ENCODE measurements at places on chromosomes 11 and 22.

DNA sequence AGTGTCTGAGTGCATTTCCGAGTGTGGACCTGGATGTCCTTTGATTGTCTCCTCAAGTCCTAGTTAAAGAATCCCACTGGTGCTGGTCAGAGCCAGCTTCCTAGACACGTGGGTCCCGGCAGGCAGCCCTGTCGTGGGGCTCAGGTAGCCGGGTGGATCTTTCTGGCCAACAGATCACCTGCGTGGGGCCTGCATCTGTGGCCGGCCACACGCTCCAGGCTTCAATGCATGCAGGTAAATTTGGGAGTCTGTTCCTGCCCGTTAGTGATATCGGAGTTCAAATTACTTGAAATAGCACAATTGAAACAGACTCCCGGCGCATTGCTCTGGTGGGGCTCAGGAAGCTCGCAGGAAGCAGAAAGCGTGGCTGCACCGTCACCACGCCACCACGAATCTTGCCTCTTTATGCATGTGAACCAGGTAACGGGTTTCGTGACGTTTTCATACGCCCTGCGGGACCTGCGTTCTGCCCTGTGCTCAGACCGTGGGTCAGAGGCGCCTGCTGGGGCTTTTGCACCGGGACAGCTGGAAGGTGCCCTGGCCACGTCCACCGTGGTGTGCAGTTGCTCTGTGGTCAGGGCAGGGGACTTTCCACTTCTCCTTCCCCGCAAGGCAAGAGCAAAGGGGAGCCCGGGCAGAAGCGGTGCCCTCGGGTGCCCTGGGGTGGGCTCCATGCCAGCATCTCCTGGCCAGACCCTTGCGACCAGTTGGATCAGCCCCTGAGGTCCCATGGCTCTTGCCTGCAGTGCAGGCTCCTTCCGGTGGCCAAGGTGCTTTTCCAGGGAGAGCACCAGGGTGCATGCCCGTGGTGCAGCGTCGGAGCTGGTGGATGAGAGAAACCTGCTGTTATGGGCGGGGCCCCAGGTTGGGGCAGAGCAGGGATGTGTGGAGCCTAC, 803.5 kb downstream of the BRD1 start:
- no peak for DNase-seq

DNA sequence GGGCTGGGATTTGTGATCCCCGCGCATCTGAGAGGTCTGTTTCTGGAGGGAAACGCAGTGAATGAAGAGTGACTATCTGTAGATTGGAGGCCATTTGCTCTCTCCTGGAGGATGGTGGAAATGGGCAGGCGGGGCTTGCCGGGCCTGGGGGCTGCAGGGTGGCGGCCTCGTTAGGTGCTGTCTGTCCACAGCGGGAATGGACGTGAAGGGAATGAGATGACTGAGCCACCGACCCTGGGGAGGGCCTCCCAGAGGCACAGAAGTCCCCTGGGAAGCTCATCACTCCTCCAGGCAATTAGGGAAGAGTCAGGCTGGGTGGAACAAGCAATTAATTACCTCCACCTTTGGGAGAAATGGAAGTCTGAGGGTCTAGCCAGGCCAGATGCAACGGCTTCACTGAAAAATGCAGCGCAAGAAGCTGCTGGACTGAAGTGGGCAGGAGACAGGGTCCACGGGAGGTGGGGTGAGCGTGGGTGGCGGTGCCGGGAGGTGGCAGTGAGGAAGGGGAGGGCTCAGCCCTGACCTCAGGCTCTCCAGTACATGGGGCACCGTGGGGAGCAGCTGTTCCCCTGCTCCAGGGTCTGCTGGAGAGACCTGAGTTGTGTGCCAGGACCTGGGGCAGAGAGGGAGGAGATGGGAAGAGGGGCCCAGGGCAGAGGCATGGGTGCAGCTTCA, 524.5 kb downstream of the BRD1 start:
- DNase-seq = no peak

DNA sequence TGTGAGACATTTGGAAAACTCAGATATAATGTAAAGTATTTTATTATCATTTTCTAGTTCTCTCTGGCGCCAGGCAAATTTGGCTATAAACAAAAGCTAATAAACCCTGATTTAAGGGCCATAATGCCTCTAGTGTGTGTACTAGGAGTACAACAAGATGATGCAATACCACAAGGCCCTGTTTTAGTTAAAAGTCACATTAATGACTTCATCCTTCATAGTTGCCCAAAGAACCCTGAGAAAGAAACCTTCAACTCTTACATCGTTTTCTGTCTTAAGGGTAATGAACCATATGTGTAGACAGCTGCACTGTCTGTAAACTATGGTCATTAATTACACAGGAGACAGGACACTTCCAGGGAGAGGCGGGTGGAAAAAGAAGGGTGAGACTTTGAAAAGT, 538.4 kb downstream of the FAM181B start:
- DNase-seq = no peak

DNA sequence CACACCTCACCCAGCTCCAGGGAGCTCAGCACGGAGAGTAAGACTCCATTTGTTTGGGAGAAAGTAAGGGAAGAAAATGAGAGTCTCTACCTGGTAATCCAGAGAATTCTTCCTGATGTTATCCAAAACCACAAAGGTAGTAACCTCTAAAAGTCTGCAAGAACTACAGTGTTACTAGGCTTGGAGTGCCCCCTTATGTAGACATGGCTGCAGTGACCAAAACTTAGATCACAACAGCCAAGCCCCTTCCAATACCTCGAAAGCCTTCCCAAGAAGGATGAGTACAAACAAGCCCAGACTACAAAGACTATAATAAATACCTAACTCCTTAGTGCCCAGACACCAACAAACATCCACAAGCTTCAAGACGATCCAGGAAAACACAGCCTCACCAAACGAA, 4.9 kb downstream of the UBE2L6 start:
- no peak for DNase-seq

- no peak for DNase-seq
Observed at GRCh38 chr11:3030289-3031070, 26.7 kb downstream of the CARS1 start.

DNA sequence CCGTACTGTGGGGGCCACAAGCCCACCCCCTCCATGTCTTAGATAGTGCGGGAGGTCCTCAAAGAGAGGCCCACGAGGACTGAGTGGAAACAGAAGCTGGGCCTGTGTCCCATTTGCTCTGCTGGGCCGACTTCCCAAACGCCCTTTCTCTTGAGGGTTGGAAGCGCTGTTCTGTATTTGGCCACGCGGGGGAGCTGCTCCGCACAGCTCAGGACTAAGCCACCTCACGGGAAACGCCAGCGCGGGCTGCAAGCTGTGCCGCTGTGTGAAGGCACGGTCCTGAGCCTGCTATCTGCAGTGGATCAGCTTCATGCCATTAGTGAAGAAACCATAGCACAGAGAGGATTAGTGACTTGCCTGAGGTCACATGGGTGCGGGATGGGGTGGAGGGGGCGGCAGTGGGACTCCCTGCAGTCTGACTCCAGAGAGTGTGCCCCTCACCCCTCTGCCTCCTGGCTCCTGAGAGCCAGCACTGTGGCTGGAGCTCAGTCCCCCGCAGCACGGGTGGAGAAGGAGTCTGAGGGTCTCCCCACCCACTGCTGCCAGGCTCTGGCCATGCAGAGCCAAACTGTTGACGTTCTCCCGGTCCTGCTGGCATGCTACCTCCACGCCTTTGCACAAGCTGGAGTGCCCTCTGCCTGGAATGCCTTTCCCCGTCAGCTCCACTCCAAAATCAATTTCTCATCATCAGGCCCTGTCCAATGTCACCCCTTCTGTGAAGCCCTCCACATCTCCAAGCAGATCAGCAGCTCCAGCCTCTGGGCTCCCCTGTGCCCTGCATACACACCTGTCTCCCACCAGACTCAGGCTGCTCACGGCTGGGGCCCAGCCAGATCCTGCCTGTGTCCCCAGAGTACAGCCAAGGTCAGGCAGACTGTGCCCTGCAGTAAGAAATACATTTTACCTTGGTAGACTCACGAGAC, 51.5 kb upstream of the LRRC32 start:
- peak; percentile 57 for DNase-seq

- peak; percentile 68 for DNase-seq
Observed at GRCh38 chr22:42269432-42270175, 849 bp downstream of the TCF20 start.

- no peak for DNase-seq
Observed at GRCh38 chr11:95372097-95372656, 141.2 kb upstream of the SESN3 start.

DNA sequence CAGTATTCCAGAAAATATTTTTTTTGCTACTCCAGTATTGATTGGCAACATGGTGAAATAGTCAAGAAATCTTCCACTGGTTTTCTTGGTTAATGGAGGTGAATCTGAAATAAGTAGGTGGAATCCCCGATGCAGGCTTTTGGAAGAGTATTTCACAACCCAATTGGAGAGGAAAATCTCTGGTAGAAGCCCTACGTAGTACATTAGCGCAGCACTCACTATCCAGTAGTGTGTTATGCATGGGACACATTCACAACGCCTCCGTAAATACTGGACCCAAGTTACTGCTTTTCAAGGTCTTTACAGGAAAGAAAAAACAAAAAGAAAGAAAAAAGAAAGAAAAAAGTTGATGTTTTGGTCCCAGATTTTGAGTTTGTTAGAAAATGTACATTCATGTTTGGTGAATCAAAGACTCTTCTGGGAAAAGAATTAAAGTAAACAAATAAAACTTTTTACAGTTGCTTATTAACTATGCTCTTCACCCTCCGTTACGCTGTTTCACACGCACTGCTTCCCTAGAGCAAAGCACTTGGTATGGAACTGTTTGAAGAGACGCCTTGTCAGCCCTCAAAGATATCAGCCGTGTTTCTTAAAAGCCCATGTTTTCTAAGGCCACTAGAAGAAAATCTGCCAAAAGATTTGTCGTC, 170.4 kb upstream of the CTSC start:
- DNase-seq = no peak

DNA sequence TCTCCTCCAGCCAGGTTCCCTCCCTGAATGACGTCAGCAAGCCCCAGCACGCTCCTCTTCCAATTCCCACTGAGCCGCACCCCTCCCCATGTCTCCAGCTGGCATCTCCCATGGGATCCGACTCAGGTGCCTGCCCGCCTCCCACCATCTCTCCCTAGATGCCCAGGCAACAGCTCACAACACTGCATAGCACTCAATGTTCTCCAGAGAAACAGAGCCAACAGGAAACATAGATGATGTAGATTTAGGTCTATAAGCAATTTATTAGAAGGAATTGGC, 532.3 kb downstream of the BRD1 start:
- DNase-seq = no peak

- no peak for DNase-seq
Observed at GRCh38 chr11:26958702-26959049, 35.2 kb upstream of the FIBIN start.

- no peak for DNase-seq
Observed at GRCh38 chr11:32088117-32088941, 2.5 kb upstream of the RCN1 start.

- DNase-seq = no peak
Observed at GRCh38 chr22:35202376-35202775, 54.9 kb upstream of the HMGXB4 start.

DNA sequence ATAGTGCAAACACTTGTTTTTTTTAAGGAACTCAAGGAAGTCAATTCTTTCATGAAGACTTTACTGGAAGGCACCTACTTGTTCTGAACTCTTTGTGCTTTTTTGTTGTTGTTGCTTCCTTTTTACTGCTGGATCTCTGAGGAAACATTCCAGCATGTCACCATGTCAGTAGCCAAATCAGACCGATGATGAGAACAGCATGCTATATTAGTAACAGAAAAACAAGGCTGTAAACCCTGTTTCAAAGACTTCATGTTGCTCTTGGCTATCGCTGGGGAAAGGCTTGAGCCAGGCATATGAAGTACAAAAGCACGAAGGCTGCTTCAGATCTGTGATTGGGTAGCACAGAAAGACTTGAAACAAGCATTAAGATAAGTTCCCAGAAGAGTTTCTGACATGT, 125.6 kb upstream of the SLC5A12 start:
- DNase-seq = no peak

DNA sequence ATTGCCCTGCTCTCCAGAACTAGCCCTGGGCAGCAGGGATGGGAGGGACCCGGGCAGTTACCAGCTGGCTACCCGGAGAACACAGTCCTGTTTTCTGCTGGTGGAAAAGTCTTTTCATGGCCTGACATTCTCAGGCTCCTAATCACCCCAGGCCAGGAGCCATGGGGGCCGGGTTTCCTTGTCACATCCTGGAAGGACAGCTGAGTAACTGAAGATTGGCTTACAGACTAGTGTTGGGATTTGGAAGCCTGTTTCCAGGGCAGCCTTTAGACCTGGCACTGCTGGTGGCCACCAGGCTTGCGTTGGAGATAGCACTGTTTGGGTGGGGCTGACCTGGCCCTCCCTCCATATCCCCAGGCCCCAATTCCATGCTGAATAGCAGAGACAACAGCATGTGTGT, 349.0 kb downstream of the CTTN start:
- no peak for DNase-seq

GRCh38 chr11:45062974-45063635, 83.3 kb upstream of the PRDM11 start:
- DNase-seq = no peak
